Articular chondrocyte of knee joint (primary cell): ENCODE measurements at places on chromosomes 16 and 17. TPM values are rescaled to one million over a fixed set of nuclear protein-coding genes. Genes with fewer than 3 reads are reported as not detected.

The CLN3 gene
- total RNA-seq = 15.8 and 18.1 TPM in 2 replicates

The ITGAD gene
- total RNA-seq = not detected in 2 replicates

The NPIPA3 gene
- 0.22 and 0.52 TPM in 2 replicates for total RNA-seq

The SHBG gene
- 1.3 TPM in 1 of 2 replicates, not detected in the other for total RNA-seq

The LCAT gene
- total RNA-seq = 5.1 and 7.3 TPM in 2 replicates

The PRSS33 gene
- not detected in 2 replicates for total RNA-seq

The LGALS9B gene
- total RNA-seq = not detected in 2 replicates

The NOG gene
- 0.22 TPM in 1 of 2 replicates, not detected in the other for total RNA-seq

The LPCAT2 gene
- 17.0 and 19.6 TPM in 2 replicates for total RNA-seq

The KAT8 gene
- total RNA-seq = 26.2 and 27.0 TPM in 2 replicates

The SP2 gene
- total RNA-seq = 2.2 and 2.6 TPM in 2 replicates

The EPX gene
- total RNA-seq = not detected in 2 replicates

The ADAD2 gene
- total RNA-seq = not detected in 2 replicates

The CXCL16 gene
- 9.7 and 11.0 TPM in 2 replicates for total RNA-seq

The CDRT4 gene
- 6.3 and 11.2 TPM in 2 replicates for total RNA-seq

The CETP gene
- total RNA-seq = not detected in 2 replicates

The GALR2 gene
- 0.11 TPM in 1 of 2 replicates, not detected in the other for total RNA-seq

The STAT5A gene
- total RNA-seq = 30.1 and 48.5 TPM in 2 replicates

The RRAD gene
- 1.3 and 2.3 TPM in 2 replicates for total RNA-seq

The ODAD4 gene
- 1.3 and 3.9 TPM in 2 replicates for total RNA-seq

The HBA1 gene
- not detected in 2 replicates for total RNA-seq

The GP2 gene
- total RNA-seq = not detected in 2 replicates

The ITGAE gene
- 25.0 and 30.9 TPM in 2 replicates for total RNA-seq

The PRPSAP1 gene
- 43.2 and 60.4 TPM in 2 replicates for total RNA-seq

The SEZ6L2 gene
- total RNA-seq = 1.8 and 2.6 TPM in 2 replicates

The PHF23 gene
- total RNA-seq = 34.4 and 38.5 TPM in 2 replicates

The UNC119 gene
- total RNA-seq = 20.5 and 23.0 TPM in 2 replicates

The SLC16A11 gene
- total RNA-seq = 0.13 TPM in 1 of 2 replicates, not detected in the other

The KRT14 gene
- 0.78 and 1.6 TPM in 2 replicates for total RNA-seq

The CES4A gene
- 3.6 and 5.0 TPM in 2 replicates for total RNA-seq

The HAP1 gene
- 0.11 TPM in 1 of 2 replicates, not detected in the other for total RNA-seq

The FZD2 gene
- 0.91 and 1.7 TPM in 2 replicates for total RNA-seq

The SNN gene
- total RNA-seq = 12.2 and 12.9 TPM in 2 replicates

The MT1M gene
- 3.1 and 6.3 TPM in 2 replicates for total RNA-seq

The ZG16 gene
- total RNA-seq = not detected in 2 replicates

The KRTAP3-2 gene
- not detected in 2 replicates for total RNA-seq

The PRSS21 gene
- 0.22 TPM in 1 of 2 replicates, not detected in the other for total RNA-seq

The TBC1D3B gene
- 1.0 TPM in 1 of 2 replicates, not detected in the other for total RNA-seq

The RNF222 gene
- total RNA-seq = not detected in 2 replicates

The KRT20 gene
- total RNA-seq = not detected in 2 replicates

The EME1 gene
- 3.0 and 3.1 TPM in 2 replicates for total RNA-seq
